ENCODE measurements at places on chromosomes 2 and 18.

GRCh38 chr2:75010571-75010970, 52.1 kb downstream of the POLE4 start:
- no peak for DNase-seq

GRCh38 chr2:20423847-20424246, 23.0 kb upstream of the RHOB start:
- DNase-seq: no peak

GRCh38 chr2:83615511-83615910, 843.6 kb downstream of the SUCLG1 start:
- no peak for DNase-seq

DNA sequence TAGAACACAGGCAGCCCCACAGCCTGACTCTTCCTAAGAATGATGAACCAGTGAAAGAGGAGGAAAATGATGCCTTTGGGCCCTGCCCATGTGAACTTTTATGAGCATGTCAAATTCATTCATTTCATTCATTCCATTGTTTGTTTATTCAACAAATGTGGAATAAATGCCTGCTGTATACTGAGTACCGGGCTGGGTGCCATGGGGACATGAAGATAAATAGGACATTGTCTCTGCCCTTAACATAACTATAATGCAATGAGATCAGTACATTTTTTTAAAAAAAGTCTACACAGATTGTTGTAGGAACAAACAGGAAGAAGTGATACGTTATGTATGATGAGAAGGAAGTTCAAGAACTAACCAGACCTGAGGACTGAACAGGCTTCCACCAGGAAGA, 14.7 kb downstream of the MREG start:
- DNase-seq: no peak
